ENCODE measurements at places on chromosomes 13 and 19. TPM values are rescaled to one million over a fixed set of nuclear protein-coding genes. Genes with fewer than 3 reads are reported as not detected.

- DNase-seq = no peak
These were observed 11.2 kb downstream of the ACTN4 start for GRCh38 chr19:38658462-38659306.

GRCh38 chr19:24098359-24098758 lies 11.4 kb downstream of the ZNF254 start:
- no peak for DNase-seq

DNA sequence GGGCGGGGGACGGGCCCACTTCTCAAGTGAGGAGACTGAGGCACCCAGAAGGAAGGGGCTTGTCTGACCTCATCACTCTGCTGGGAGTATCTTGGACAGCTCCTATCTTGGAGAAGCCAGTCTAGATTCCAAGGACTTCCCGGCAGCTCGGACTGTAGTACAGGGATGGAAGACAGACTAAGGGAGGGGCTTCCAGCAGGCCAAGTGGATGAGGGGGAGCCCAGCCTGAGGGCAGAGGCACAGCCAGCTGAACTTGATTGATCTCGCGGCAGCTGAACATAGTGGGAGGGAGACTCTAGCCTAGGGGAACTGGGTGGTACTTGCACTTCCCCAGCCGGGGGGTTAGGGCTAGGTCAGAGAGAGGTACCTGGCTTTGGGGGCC lies 711 bp downstream of the CILP2 start:
- DNase-seq = no peak

GRCh38 chr13:26861941-26862340 lies 101.4 kb upstream of the GPR12 start:
- no peak for DNase-seq

MYH14 gene
- 85.4 TPM for total RNA-seq

ATP7B gene
- 10.8 TPM for total RNA-seq

CD33 gene
- 1.4 TPM for total RNA-seq

WDR88 gene
- not detected for total RNA-seq

Measured in cardiac septum (tissue), 1 donor.